ENCODE measurements at places on chromosomes 2 and 18.

DNA sequence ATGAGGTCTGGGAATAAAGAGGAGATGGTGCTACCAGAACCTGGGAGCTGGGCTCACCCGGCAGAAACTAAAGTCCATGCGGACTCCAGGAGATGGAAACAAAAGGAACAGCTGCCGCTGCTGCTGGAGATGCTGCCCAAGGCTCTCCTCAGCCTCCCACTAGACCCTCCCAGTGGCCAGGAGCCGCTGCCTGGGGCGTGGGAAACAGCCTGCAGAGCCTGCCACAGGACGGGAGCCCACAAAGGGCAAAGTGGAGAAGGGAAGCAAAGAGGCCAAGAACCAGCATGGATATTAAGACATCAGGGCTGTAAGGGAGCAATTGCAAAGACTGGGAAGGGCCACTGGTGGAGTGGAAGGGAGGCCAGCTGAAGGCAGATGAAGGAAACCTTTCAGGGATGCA, 179.6 kb downstream of the NCK2 start:
- DNase-seq = no peak

DNA sequence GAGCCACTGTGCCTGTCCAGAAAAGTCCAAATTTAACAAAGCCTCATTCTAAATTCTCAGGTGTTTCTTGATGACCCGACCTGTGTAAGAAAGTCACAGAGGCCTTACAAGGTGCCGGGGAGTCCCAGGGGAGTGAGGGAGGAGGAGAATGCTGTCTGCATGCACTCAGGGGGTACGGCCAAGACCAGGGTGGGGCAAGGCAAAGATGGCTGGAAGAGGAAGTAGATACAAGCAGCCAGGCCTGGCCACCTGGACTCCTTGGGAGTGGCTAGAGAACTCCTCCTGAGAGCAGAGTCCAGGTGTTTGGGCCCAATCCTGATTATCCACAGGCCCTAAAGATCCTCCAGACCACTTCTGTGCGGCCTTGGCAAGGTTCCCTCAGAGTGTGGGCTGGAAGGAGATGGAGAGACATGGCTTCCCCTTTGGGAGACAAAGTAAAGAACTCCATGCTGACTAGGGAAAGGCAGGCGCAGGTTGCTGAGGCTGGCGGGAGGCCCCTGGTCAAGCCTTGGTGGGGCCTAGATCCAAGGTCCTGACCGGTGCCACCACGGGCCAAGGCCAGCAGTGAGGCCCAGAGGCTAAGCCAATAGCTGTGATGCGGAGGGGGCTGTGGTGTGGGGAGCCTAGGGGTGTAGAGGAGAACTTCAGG, 74.7 kb downstream of the COPS8 start:
- DNase-seq = no peak

DNA sequence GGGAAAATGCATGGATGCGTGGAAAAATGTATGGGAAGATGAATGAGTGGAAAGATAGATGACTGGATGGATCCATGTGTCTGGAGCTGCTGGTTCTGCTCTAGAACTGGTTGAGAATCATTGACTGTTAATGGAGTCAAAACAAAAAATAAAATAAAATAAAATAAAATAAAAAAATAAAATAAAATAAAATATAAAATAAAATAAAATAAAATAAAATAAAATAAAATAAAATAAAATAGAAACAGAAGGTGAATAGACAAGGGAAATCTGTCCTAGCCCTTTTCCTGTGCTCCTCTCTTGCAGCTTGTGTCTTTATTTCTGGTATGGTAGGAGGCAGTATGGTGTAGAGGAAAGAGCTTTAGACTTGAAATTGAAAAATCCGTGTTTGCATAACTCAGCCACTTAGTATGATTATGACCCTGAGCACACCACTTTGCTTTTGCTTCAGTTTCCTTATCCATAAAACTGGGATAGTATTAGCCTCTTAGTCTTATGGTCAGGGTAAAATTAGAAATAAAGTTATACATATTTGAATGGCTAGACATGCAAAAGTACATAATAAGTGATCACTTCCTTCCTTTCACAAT, 51.0 kb downstream of the PSD4 start:
- no peak for DNase-seq

GRCh38 chr2:181318504-181319280, 138.5 kb upstream of the ITGA4 start:
- no peak for DNase-seq

Measured in cardiac muscle cell (in vitro differentiated cells and primary cell).